AG08395 (cell line): ENCODE measurements at places on chromosomes 16 and 17.

- no peak for DNase-seq
Observed at GRCh38 chr16:67999985-68000384, 701 bp upstream of the DPEP2 start.

GRCh38 chr17:58306131-58306951 lies 22.3 kb downstream of the TSPOAP1 start:
- DNase-seq = no peak

GRCh38 chr17:2106308-2106955 lies 51.5 kb downstream of the HIC1 start:
- DNase-seq = no peak

DNA sequence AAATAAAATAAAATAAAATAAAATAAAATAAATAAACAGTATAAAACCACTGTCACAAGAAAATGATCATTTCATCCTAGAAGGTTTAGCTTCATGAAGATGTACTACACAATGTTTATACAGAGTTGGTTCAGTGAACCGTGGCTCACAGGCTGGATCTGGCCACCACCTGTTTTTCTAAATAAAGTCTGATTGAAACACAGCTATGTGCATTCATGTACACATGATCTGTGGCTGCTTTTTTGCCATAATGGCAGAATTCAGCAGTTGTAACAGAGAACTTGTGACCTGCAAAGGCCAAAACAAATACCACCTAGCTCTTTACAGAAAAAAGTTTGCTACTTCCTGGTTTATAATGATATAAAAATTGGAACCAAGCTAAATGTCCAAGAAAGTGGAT lies 12.6 kb upstream of the RPRML start:
- DNase-seq = no peak

GRCh38 chr16:81785138-81785924 lies 6.2 kb downstream of the PLCG2 start:
- no peak for DNase-seq

- DNase-seq = no peak
Observed at GRCh38 chr17:81370294-81370693, 25.0 kb upstream of the BAHCC1 start.
